ENCODE measurements at places on chromosomes 13 and 19. TPM values are rescaled to one million over a fixed set of nuclear protein-coding genes. Genes with fewer than 3 reads are reported as not detected.

DNA sequence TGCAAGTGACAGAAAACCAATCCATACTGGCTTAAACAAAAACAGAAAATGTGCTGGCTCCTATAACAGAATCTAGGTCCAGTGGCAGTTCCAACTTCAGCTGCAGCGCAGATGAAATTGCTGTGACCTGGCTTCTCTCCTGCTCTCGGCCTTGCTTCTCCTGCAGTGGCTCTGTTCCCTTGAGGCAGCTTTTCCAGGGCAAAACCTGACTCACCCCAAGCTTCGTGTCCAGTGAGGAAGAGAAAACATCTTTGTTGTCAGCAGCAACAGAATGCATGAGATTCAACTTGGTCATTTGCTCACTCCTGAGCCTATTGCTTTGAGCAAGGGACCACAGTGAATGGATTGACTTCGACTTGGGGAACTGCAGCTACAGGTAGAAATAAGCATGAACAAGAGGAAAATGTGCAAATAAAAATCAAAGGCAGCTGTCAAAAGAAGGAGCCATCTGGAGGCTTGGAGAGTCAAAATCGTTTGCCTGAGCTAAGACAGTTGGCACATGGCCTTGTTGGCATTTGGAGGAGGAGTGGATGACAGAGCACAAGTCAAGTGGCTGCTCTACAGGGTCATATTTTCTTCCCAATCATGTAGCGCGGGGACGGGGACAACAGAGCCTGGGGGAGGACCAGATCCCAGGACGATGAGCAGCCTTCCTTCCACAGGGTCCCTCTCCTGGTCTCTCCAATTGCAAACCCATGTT is 523.4 kb downstream of the FGF9 start:
- no peak overlapping the region for H3K4me3 ChIP-seq
- no peak overlapping the region for H3K27ac ChIP-seq
- H3K27me3 ChIP-seq, result no peaks in the 10 kb centered on the region

DNA sequence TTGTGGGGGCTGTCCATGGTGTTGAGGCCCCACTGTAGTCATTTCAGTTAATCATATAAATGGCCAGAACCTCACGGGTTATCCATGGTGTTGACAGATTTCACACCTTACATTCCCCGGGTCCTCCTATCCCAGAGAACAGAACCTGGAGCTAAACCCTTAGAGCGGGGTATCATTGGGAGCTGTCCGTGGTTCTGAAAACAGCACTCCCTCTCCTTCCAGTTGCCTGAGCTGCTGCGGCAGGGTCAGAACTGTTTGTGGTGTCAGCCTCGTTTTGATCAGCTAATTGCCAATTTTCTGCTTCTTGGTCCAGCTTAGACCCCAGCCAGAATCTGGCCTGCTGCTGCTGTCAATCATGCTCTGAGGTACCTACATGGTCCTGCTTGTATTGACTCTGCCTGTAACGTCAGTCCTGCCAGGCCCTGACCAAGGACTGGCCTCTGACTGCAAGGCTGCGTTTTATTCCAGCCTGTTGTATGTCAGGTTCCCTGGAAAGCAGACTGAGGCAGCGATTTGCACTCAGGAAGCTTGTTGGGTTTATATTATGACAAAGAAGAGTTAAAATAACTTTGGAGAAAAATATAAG is 55.8 kb upstream of the KCTD15 start:
- H3K27me3 ChIP-seq, result no peaks in the 10 kb centered on the region
- H3K4me1 ChIP-seq, result 0 out of 2 replicates have a peak, but pooled peaks cover 2% of the 10 kb centered on the region
- H3K4me3 ChIP-seq, result no peak overlapping the region
- H3K27ac ChIP-seq, result no peak overlapping the region

Gene JSRP1
- total RNA-seq, result 0.90 TPM

DNA sequence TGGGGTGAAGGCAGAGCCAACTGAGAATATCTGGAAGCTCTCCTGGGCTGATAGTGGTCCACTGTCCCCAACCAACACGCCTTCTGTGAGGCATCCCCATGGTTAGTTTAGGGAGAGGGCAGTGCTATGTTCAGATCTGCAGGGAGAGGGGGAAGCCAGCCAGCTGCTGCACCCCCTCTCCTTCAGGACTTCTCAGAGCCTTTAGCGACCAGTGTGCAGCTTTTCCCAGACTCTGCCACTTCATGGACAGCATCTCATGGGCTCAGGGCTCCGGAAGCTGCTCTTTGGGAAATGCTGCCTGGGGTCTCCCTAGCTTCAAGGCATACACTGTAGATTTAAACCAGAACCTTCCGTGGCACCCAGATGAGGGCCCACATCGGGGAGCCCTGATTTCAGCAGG is 33.5 kb downstream of the TMED1 start:
- no peak for DNase-seq
- no peak overlapping the region for H3K27ac ChIP-seq
- peaks cover 60% of the 10 kb centered on the region for H3K36me3 ChIP-seq
- no peaks in the 10 kb centered on the region for H3K4me1 ChIP-seq

GRCh38 chr13:71659404-71659803 is 207.6 kb downstream of the DACH1 start:
- H3K27me3 ChIP-seq, result no peaks in the 10 kb centered on the region
- H3K36me3 ChIP-seq, result no peaks in the 10 kb centered on the region
- no peak overlapping the region for H3K4me3 ChIP-seq
- no peaks in the 10 kb centered on the region for H3K4me1 ChIP-seq
- no peak for DNase-seq

Gene ATP4A
- 0.24 TPM for total RNA-seq

Gene FCGBP
- 0.15 TPM for total RNA-seq

Data from H9 (cell line).